Fibroblast of skin of left biceps (primary cell): ENCODE measurements at places on chromosomes 7 and 10.

DNA sequence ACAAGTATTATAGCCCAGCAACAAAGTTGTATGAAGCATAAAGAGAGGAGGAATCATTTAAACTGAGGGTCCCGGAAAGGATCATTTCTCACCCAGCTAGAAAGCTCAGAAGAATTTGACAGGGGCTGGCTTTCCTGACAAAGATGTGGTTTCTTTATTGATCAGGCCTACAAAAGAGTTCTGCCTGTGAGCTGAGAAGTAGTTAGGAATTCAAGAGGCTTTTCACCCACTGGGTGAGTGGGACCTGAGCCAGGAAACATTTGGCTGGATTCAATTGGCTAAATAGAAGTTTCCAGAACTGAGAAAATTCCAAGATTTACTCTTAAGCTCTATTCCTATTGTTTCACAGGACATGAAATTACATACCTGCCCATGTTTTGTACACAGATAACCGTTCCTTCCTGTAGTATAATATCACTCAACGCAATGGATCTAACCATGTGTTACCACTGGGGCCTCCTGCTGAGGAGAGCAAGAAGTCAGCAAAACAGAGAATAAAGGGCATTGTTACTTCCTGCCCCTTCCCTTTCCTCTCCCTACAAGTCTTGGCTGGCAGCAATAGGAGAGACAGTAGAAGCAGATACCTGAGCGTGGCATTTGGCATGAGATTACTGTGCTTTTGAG lies 53.9 kb upstream of the PAPSS2 start:
- DNase-seq: no peak

- DNase-seq: no peak
Observed at GRCh38 chr10:63072951-63073350, 60.2 kb upstream of the NRBF2 start.

DNA sequence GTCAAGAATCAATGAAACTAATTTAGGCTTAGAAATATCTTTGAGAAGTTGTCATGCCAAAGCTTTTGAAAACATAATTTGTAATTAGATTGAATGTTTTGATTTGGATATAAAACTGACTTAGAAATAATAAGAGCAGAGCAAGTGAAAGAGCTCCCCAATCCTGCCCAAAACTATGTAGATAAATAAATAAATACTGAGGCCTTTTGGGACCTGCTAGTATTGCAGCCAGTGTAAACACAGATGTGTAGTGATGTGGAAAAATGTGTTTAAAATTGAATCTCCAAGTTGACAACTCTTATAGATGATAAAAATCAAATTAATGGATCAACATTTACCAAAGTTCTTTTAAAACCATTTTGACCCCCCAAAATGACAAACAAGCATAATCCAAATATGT lies 896.1 kb downstream of the CNTNAP2 start:
- DNase-seq: no peak

- no peak for DNase-seq
Observed at GRCh38 chr7:96654630-96655188, 54.9 kb downstream of the SEM1 start.

DNA sequence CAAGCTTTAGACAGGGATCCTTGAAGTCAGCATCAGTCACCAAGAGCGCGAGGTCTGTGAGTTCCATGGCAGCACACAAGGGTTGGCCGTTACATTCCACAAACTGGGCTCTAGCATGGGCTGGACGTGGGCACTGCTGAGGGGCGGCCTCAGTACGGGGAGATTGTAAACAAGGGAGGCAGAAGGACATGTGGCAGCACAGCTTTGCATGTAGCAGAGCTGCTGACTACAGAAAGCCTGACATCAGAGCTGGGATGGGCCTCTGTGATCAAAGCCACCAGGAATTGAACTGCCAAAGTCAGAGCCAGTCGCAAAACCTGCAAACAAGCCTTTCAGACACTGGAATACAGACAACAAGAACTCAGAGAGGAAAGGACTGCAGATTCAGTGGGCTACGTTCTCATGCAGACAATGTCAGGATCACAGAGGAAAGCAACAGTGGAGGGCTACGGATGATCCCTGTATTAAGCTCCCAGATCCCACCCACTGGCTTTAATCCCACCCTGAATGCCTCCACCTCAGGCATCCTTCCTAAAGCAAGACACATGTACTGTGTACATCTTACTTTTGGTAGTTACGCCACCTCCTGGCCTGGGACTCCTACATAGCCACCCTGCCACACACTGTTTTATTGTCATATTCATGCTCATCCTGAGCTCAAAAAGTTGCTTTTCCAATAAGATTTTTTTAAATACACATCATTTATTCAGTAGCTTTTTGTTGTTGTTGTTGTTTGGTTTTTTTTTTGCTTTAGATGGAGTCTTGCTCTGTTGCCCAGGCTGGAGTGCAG lies 291.1 kb upstream of the IMMP2L start:
- no peak for DNase-seq

GRCh38 chr7:14685167-14685566 lies 217.4 kb downstream of the DGKB start:
- no peak for DNase-seq

DNA sequence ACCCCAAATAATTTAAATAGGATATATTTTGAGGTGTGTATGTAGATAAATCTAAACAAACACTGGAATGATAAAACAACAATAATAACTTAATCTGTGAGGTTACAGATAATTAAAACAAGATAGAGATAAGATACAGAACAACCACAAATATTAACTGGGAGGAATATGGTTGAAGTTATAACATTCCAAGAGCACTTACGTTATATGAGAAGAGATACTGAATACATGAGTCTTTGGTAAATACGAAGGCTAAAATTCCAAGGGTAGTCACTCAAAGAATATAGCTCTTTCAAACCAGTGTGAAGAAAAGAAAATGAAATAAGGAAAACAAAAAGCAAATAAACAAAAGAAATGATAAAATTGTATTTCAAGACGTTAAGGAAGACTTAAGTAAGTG lies 76.0 kb upstream of the MYO3A start:
- DNase-seq: no peak

DNA sequence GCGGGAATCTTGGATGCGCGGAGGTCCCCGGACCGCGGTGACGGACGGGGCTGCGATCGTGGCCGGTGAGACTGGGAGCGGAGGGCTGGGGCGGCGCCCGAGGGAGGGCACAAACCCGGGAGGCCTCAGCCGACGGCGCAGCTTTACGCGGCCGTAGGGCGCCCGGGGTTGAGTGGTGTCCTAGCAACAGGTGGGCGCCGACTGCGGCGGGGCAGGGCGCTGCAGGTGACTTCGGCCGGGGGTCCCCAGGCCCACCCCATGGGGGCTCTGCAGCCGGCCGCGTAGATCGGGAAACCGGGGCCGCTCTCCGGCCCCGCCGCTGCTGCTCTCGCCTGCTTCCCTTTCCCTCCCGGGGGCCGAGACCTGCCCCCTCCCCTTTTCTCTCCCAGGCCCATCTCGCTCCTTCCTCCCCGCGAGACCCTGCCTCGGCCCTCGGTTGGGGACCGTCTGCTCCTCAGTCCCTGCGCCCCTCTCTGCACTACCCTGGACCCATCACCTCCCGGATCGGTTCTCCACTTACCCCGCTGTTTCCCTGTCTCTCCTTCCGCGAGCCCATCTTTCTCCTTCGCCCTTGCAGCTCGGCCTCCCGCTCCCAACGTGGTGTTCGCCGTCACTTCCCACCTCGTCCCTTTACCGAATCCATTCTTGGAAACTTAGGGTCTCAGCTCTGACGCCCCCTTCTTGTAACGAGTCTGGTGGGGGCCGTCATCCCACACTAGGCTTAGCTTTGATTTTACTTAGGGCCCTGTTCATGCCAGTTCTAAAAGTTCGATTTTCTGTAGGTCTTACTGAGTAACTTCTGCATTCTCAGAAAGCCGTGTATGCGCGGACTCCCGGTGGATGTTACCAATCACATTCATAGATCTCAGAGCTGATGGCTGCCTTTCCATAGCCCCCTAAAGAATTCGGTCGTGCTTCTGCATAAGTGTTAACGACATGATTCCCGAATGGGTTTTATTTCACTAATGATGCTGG lies 18.5 kb upstream of the ACBD5 start:
- DNase-seq: no peak

DNA sequence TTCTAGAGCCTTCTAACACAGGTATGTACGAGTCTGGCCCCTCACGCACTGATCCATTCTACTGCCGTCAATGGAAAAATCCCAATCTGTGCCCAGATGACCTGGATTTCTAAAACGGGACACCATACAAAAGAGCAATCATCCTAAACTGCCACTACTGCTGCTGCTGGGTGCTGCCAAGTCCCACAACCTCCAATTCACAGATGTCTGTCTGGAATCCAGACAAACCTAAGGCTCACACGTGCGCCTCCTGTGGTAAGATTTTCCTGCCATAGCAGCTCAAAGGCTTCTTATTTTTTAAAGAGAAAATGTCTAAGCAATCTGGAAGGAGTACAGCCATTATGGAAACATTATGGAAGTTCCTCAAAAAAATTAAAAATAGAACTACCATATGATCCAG lies 40.9 kb downstream of the JCAD start:
- no peak for DNase-seq

DNA sequence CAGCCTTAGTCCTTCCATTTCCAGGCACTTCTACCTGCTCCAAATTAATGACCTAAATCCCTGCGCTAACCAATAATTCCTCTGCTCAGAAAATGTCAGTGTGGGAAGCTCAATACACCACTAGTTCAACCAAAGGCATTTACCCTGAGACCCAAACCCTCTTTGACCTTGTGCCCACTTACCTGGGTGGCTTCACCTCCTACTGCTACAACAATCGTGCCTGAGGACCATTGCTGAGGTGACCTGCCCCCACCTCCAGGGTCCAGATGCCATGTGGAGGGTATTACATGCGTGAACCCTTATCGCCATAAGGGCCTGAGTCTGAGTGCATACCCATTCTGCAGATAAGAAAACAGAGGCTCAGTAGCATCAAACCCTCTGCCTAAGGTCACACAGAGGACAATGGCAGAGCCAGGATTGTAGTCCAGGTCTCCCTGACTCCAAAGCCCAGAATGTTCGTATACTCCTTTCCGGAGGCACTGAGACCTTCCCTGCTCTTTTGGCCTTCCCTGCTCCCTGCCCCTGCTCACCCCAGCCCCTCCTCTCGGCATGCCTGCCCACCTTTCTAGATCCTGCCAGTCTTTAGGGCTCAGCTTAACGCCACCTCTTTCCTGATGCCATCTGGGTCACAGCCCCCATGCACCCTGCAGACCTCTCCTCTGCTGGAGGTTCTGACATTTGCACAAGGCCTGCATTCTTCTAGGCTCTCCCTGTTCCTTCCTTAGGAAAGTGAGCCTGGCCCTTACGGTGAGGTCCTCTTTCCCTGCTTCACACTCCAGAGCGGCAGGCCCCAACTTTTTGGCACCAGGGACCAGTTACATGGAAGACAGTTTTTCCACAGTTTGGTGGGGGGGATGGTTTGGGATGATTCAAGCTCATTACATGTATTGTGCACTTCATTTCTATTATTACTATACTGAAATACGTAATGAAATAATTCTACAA lies 94.9 kb downstream of the CHST15 start:
- DNase-seq: no peak

- no peak for DNase-seq
Observed at GRCh38 chr10:46327685-46328084, 40.9 kb downstream of the ANTXRL start.

DNA sequence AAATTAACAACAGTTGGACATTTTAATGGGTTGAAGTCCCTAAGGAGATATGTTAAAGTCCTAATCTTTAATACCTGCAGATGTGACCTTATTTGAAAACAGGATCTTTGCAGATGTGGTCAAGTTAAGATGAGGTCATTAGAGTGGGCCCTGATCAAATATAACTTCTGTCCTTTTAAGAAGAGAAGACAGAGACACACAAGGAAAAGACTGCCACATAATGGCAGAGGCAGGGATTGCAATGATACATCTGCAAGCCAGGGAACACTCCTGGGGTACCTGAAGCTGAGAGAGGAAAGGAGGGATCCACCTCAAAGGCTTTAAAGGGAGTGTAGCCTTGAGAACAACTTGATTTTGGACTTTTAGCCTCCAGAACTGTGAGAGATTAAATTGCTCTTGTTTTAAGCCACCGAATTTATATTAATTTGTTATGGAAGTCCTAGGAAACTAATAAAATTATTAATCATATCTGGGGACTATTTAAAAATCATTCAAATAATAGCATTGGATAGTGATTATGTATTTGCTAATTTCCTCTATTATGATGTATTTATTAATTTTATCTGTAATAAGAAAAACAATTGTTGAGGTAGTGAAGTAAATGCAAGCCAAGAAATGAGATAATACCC lies 700.0 kb upstream of the PCDH15 start:
- no peak for DNase-seq

DNA sequence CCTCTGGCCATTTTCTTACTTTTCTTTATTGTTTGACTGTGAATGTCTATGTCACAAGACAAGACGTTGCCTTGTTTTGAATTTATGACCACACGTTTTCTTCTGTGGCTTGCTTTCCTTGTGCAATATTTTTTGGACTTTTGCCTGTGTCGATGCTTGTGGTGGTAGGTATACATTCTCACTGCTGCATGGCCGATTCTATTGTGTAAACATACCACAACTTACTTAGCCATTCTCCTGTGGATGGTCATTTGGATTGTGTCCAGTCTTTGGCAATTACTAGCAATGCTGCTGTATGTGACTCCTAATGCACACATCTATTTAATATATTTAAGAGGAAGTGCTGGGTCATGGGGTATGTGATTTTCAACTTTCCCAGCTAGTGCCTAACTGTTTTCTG lies 18.0 kb upstream of the DLG5 start:
- DNase-seq: peak; percentile 98

DNA sequence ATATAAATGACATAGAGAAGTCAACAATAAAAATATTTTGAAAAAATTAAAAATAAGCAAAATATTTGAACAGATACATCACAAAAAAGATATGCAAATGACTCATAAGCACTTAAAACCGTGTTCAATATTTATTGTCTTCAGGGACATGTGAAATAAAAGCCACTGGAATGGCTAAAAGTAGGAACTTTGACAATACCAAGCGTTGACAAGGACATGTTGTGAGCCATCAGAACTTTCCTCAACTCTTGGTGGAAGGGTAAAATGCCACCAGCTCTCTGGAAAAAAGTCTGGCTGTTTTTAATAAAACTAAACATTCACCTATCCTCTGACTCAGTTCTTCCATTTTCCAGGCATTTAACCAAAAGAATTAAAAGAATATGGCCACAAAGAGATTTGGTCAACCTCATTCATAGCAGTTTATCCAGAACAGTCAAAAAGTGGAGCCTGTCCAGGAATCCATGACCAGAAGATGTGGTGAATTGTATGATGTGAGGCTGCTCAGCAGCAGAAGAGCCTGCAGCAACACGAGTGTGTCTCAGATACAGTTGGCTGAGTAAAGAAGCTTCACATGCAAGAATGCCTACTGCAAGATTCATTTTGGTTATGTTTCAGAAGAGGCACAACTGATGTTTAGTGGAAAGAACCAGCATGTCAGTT lies 7.1 kb upstream of the KLF6 start:
- peak; percentile 73 for DNase-seq

GRCh38 chr10:70594161-70594560 lies 8.4 kb downstream of the PRF1 start:
- no peak for DNase-seq

- no peak for DNase-seq
Observed at GRCh38 chr7:156629873-156630272, 10.7 kb upstream of the RNF32 start.
